ENCODE measurements at places on chromosomes 13 and 19.

GRCh38 chr13:109669234-109669612 is 117.2 kb downstream of the IRS2 start:
- DNase-seq, result no peak

- no peak for DNase-seq
Measured at GRCh38 chr19:40390084-40390742, at the start of gene HIPK4. Gene HIPK4 (minus strand): TSS chr19:40390181. CDS start chr19:40389902, 279 bp downstream.

DNA sequence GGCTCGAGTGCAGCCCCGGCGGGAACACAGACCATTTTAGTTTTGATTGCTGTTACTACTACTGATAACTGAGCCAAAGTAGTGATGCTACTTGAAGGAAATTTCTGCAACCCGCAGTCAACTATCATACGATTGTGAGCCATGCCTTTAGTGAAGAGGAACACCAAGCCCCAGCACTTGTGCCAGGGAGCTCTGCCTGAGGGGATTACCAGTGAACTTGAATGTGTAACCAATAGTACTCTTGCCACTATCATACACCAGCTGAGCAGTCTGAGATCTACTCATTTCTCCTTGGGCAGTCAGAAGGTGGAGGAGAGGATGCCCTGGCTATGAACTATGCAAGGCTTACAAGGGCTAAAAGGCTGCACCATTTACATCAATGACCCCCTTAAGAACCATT is 49.0 kb upstream of the N4BP2L1 start:
- DNase-seq, result no peak

GRCh38 chr13:61728471-61728870 is 312.8 kb upstream of the PCDH20 start:
- DNase-seq, result no peak

DNA sequence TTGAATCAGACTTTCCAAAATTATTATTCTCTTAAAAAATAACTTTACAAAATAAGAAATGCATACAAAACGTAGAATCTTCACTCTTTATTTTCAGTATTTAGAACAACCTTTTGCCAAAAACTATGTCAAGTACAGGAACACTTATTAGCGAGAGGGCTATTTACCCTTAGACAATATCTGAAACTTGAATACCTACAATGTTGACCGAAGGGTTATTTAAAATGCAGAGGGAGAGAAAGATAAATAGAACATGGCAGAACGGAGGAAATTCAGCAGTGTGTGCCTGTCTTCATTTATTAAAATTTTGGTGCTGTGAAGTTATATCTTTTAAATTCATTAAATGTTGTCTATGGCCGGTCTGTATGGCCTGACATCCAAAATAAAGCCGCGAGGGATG is 198.8 kb downstream of the EFNB2 start:
- no peak for DNase-seq
